T follicular helper cell (primary cell): ENCODE measurements at places on chromosomes 6 and 20.

GRCh38 chr6:31368461-31368860 lies 11.5 kb upstream of the HLA-B start:
- DNase-seq, result no peak

DNA sequence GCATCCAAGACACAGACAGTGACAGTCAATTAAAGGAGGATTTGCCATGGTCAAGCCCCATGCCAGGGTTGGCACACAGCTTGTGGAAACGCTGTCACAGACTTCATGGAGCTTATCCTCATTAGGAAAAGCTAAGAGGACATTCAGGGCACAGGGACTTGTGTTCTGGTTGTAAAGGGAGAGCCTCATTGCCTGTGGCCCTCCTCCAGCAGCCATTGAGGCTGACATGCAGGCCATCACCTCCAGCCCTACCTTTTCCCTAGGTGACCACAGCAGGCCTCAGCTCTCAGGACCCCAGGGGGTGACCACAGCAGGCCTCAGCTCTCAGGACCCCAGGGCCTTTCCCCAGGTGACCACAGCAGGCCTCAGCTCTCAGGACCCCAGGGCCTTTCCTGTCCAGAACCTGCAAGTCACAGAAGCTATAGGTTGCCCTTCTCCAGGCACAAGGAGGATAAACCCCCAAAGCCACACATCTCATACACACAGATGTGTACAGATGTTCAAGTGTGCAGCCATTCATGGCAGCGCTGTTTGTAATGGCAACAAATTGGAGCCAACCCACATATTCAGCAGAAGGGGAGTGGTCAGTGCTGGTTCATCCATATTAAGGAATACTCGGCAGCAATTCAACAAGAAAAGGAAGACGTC lies 26.1 kb downstream of the DUSP22 start:
- DNase-seq, result no peak

DNA sequence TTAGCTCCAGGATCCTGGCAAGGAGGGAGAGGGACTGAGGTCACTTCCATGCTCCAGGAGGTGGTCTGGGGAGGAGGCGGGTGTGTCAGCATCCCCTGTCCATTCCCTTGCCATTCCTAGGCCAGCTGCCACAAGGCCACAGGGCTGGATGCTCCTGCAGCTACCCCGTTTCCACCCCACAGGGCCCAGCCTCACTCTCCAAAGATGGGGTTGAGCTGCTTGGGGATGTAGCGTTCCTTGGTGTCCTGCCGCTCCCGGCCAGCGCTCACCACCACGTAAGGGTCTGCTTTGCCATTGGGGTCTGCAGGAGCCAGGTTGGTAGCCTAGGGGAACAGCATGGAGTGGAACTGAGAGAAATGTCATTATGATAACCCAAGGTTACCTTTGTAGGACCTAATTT lies 23.0 kb downstream of the ERGIC3 start:
- no peak for DNase-seq

DNA sequence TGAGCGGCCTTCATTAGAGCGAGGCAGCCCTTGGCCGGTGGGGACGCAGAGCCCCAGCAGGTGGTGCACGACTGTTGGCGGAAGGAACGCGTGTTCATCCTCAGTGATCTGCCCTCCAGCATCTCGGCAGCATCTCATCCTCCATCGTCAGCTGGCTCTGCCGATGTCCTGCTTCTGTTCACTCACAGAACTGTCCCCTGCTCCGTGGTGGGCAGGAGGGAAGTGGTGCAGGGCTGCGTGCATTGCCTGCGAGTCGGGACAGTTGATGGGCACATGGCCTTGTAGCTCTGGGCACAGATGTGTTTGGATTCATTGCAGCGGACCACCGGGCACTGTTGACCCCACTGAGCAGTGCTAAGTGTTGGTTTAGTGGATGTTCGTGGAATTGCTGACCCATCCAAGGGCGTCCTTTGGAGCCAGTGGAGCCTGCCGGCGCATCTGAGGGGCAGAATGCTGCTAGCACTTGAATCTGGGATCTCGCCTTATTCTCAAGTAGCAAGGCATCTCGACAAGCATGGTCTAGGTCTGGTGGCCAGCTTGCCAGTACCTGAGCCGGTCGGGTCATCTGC lies 6.7 kb upstream of the SLC17A9 start:
- no peak for DNase-seq

- no peak for DNase-seq
These were observed 4.5 kb downstream of the PDE10A start for GRCh38 chr6:165658395-165659058.

GRCh38 chr6:132511210-132511830 lies 1.6 kb downstream of the STX7 start:
- DNase-seq, result no peak

GRCh38 chr6:55040102-55040848 lies 134.0 kb upstream of the HCRTR2 start:
- no peak for DNase-seq

DNA sequence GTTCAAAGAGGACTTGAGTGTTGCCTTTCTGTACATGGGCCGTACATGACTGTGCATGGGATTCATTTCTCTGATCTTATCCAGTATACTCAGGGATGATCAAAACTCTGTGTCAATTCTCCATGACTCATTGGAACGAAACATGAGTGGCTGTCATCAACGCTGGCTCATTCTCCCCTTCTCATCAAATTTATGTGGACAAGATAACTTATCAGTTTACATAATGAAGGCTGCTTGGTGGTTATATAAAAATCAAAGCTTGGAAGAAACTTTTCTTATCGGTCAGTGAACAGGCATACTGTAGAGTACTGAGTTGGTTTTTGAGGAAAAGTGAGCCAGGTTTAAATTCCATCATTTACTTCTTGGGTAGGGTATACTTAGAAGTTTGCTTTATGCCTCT lies 24.9 kb downstream of the CRISP1 start:
- no peak for DNase-seq

DNA sequence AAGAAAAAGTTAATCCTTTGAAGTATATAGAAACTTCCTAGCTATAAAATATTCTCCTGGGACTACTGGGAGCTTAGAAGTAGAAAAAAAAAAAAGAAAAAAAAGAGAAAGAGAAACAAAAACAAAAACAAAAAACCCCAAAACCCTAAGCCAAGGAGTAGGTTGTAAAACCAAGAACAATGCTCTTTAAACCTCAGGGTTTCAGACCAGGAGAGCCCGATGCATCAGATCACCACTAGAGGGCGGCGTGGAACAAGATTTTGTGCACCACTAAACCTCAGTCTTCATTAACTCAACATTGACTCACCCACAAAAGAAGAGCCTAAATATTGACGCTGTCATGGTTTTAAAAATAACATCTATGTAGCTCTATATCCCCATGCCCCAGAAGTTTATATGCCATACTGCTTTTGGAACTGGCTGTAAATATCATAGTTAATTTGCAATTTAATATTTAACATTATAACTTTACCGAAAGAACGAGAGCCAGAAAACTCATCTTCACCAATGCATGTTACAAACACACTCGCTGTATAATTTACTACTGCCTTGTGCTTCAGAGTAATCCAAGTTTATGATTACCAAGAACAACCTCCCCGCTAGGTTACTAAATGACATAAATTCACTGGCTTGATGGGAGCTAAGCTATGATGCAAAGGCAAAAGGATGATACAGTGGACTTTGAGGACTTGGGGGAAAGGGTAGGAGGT lies 19.2 kb downstream of the MCUR1 start:
- DNase-seq, result peak; percentile 67

- no peak for DNase-seq
These were observed 169.1 kb upstream of the AKAP12 start for GRCh38 chr6:151070631-151071051.

- no peak for DNase-seq
These were observed 64.7 kb downstream of the SASH1 start for GRCh38 chr6:148407372-148407771.

GRCh38 chr6:113650610-113650979 lies 206.6 kb upstream of the MARCKS start:
- DNase-seq, result no peak

DNA sequence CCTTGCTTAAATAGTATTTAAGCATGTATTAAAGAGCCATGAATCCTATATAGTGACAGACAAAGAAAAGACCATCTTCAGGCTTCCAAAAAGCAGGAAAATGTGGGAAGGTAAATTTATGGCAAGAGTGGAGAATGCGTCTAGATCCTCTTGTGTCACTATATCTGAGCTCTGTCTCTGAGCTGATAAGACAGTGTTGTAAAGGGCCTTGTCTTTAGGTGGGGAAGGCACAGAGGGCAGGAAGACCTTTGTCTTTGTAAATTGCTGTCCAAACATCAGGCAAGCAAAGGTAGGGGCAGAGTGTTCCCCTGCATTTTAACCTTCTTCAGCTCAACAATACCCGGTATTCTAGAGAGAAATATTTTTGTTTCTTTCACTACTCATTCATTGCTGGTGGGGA lies 33.9 kb upstream of the MBOAT1 start:
- DNase-seq, result no peak

DNA sequence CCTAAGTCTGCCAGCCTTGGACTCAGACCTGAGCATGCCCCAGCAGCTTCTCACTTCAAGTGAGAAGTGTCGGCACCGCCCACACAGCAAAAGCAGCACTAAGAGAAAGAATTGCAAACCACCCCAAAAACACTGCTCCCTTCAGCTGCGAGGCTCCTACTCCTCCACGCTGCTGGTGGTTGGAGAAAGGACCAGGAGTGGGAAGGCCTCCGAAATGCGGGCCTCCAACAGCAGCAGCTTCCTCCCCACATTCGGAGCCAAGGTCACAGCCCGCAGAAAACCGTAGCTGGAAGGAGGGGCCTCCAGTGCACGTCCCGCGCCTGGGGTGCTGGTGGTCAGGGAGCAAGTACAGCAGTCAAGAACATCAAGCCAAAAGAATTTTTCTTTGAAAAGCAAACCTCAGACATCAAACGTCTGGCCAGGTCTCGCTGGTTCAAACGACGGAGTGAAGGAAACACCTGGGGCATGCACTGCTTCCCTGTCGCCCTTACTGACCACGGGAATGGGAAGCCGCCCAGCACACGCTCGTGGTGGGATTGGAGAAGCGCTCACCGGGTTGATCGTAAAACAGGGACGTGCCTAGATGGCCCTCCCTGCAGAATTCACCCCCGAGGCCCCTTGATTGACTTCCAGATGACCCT lies 185.6 kb upstream of the CST7 start:
- DNase-seq, result no peak

DNA sequence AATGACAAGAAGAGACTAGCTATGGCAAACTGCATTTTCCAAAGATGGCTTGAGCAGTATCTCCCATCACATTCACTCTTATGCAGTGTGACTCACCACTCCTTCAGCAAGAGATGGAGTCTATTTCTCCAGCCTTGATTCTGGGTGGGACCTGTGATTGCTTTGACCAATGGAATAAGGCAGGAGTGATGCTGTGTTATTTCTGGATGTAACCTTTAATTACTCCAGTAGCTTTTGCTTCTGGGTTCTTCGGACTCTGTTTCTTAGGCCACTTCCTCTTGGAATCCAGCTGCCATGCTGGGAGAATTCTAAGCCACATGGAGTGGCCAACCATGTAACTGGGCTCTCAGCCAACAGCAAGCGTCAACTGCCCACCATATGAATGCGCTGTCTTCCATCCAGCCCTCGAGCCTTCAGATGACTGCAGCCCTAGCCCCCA lies 50.7 kb downstream of the TGM2 start:
- no peak for DNase-seq

GRCh38 chr20:48731536-48731935 lies 96.3 kb downstream of the PREX1 start:
- DNase-seq, result no peak

DNA sequence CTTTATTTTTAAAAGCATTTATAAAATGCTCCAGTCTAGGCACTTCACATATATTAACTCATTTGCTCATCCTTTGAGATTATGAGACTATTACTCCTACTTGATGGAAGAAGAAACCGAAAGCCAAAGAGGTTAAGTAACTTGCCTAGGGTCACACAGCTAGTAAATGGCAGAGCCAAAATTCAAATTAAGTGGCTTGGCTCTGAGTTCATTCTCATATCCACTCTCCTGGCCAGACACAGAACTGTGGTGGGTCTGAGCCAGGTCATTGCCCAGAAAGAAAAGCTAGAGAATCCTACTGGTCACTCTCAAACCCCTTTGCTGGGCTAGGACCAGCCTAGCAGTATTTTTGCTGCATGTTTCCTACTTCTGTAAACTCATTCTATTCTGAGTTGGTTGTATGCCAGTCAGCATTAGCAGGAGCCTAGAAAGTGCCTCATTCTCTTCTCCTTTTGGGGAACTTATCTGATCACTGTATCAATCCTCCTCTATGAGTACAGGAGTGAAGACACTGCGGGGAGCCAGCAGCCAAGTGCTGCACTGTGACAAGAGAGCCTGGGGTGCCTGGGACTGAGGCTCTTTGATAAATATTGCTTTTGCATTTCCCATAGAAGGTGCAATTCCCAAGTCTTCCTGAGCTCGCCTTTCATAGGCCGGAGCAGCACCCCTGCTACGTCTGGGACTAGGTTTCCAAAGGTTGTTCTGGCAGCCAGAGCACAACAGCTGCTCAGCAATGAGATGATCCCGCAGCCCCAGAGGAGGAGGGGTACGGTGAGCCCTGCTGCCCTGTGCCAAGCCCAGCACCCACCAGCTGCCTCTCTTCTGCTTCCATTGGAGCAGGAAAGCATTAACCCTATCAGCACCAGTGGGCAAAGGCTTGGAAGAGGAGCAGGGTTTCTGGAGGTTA lies 728.3 kb downstream of the MAFB start:
- no peak for DNase-seq

DNA sequence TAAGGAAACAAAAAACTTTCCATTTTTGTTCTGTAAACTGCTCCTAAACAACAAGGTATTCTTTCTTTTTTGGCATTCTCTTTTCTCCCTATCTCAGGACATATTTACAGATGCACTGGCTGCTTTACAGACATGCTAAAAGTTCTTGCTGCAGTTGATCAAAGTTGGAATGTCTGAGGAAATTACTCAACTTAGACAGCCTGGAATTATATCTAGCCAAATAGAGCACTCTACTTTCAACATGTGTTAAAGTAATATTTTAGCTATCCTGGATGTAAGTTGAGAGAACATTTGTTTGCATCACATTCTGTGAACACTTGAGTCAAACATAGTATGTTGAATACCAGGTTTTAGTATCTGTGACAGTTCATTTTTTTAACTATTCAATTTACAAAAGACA lies 24.8 kb downstream of the TASP1 start:
- no peak for DNase-seq
